ENCODE measurements at places on chromosomes 11 and 22.

DNA sequence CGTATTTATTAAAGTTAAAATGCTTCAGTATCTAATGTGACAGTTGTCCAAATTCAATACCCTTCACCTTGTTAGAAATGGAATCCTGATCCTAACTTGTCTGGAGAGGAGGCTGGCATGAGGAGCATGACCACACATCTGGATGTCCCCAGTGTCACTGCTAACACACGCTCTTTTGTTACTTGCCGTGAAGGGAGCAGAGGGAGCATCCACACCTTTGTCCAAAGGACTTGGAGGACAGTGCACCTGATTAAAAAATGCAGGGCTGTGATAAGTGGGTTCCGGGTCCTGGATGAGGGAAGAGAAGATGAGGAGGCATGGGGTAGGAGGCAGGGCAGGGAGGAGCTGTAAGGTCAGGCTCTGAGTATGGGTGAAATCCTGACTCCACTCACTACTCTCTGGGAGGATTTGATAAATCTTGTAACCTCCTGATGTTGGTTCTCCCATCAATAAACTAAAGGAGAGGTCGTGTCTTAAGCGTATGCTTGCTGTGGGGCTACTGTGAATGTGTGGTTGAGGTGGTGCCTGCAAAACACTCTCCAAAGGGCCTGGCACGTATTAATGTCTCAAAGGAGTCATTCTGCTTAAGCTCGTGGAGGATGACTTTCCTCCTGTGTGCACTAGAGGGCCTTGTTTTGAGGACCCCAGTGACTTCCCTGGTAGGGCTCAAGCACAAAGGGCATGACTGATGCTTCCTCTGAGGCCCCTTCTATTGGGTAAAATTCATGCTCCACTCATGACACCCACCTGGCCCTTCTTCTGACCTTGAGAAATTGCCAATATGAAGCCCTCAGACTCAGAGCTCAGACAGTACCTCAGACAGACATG is 16.8 kb upstream of the IGLL5 start:
- peak; percentile 3 for DNase-seq

DNA sequence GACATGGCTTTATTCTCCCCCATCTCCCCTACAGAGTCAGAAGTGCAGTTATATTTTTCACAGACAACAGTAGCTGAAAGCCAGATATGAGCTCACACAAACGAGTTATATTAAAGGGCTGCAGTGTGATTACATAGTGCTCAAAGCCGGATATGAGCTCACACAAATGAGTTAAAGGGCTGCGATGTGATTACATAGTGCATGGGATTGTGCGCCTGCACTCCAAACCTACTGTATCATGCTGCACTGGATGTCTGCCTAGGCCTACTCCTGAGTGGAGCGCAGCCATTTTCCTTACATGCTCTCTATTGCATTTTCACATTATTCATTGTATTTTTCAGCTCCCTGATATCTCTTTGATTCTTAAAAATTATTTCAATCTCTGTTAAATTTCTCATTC is 414.6 kb upstream of the LARGE1 start:
- DNase-seq: no peak

DNA sequence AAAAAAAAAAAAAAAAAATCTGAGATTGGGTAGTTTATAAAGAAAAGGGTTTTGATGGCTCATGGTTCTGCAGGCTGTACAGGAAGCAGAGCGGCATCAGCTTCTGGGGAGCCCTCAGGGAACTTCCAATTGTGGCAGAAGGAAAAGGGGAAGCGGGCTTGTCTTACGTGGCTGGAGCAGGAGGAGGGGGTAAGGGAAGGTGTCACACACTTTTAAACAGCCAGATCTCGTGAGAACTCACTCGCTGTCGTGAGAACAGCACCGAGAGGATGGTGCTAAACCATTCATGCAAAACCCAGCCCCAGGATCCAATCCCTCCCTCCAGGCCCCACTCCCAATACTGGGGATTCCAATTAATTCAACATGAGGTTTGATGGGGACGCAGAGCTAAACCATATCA is 806.2 kb downstream of the TBC1D22A start:
- no peak for DNase-seq

DNA sequence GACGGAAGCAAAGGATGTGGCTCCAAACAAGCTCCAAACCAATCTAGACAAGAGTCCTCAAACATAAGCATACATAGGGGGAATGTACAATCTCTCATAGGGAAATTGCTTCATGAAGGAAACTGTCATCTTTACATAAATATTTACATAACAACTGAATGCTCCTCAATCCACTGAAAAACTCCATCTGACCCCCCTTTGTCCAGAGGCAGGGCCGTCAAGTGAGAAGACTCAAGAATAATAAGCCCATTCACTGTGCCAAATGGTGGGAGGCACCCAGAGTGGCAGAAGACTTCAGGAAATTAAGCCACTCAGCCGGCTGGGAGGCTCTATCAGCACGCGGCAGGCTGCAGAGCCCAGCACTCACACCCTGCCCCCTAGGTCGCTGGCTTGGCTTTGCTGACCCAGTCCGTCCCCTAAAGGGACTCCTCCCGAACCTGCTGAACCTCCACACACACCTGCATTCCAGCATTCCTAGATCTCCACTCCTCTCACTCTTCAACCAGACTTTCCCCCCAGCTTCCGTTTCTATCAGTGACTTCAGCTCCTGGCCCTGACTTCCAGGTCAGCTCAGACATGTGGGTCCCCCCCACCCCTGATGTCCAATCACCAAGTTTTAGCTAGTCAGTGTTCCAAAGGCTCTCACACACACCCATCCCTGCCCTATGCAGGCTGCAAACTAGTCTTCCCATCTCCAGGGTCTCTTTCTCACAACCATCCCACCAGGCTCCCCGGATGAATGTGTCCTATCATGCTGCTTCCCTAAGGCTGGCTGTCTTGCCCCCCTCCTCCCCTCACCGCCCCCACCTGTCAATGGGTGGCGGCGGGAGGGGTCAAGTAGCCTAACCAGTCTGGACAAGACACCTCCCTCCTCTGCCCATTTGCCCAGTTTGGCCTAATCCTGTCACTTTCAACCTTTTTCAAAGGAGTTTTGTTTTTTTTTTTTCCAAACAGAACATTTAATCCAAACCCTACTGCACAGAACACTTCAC is 11.3 kb downstream of the VPS37C start:
- DNase-seq: no peak

DNA sequence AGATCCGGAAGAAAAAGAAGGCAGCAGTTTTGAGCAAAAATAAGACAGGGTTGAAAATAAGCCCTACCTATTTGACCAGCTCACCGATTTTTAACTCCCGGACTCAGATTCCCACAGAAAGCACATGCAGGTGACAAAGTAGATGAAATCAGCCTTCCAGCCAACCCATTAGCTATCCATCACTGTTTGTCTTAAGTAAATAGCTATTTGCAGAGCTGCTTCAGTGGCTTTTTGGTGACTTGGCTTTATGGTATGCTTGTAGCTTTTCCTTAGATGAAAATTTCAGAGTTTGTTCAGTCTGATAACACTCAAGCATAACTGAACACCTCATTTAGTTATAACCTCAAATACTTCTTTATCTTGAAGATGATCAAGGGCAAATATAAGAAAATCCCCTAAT is 192.6 kb downstream of the HIPK3 start:
- DNase-seq: no peak

- DNase-seq: no peak
Observed at GRCh38 chr11:65205602-65205967, 23.9 kb downstream of the CAPN1 start.

DNA sequence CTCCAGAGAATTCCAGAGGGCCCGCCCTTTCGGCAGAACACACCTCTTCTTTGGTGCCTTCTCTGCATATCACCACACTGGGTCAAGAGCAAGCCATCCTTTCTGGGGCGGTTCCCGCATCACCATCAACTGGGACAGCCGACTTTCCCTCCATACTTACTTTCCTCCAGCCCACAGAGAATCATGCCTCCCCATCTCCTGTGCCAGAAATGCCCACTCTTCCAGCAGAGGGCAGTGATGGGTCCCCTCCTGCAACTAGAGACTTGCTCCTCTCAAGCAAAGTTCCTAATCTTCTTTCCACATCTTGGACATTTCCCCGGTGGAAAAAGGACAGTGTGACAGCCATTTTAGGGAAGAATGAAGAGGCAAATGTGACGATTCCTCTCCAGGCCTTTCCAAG is 157.7 kb downstream of the C11orf91 start:
- peak; percentile 63 for DNase-seq

DNA sequence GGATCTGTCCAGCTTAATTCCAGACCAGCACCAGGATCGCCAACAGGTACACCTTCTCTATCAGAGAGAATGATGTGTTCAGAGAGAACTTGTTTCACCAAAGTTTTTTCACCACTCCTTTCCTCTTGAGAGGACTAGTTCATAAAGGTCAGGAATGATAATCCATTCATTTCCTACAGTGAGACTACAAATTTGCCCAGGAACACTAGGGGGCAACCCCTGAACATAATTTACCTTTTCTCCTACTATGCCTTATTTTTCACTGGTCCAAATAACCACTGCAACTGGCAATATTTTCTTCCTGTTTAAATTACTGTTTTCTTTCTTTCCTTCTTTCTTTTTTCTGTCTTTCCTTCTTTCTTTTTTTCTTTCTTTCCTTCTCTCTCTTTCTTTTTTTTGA is 22.5 kb downstream of the CAVIN3 start:
- peak; percentile 8 for DNase-seq

- no peak for DNase-seq
Observed at GRCh38 chr11:60701469-60701818, 2.0 kb downstream of the MS4A8 start.

GRCh38 chr11:1086171-1087102 is 11.8 kb downstream of the MUC2 start:
- no peak for DNase-seq

DNA sequence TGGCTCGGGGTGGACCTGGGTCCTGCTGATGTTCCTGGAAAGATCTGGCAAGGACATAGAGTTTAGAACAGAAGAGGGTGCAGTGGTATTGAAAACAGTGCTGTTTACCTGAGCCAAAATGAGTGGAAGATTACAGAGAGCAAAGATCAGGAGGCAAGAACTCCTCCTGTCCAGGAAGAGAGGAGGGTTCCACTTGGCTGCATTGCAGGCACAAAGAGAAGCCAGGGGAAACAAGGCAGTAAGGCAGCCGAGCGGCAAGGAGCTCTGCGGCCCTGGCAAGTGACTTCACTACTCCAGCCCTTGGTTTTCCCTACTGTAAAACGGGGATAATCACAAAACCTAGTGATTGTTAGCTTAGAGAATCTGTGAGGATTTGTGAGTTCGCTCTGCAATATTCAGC is 3.7 kb upstream of the PACSIN2 start:
- no peak for DNase-seq

DNA sequence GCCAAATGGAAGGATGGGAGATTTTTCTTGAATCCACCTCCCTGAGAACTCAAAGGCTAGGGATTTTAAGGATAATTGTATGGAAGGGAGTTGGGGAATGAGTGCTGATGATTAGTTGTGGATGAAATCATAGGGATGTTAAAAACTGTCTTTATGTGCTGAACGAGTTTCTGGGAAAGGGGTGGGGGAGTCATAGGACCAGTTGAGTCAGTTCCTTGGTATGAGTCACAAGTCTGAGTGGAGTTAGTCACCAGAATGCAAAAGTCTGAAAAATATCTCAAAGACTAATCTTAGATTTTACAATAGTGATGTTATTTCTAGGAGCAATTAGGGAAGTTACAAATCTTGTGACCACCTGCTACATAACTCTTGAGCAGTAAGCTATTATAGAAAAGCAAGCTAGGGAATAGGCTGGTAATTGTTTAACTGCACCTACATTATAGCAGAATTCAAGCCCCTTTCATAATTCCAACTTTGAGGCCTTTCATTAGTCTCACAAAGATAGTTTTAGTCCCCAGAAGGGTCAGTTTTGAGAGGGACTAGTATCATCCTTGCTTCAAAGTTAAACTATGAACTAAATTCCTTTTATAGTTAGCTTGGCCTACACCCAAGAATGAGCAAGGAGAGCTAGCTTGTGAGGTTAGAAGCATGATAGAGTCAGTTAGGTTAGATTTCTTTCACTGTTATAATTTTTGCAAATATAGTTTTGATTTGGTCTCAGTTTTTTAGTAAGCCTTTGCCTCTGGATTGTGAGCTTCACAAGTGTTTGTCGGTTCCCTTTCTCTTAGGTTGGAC is 668.0 kb downstream of the ETS1 start:
- DNase-seq: no peak

DNA sequence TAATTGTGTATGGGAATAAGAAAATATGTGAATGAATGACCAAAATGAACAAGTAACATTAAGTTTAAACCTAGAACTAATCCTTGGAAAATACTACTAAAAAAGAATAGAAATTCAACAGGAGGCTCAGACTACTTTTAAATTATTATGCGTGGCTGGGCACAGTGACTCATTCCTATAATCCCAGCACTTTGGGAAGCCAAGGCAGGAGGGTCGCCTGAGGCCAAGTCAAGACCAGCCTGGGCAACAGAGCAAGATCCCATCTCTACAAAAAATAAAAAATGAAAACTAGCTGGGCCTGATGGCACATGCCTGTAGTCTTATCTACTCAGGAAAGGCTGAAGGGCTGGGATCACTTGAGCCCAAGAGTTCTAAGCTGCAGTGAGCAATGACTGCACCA is 85.4 kb upstream of the CLNS1A start:
- DNase-seq: no peak

GRCh38 chr11:3841426-3842350 is 929 bp upstream of the RHOG start:
- peak; percentile 91 for DNase-seq

DNA sequence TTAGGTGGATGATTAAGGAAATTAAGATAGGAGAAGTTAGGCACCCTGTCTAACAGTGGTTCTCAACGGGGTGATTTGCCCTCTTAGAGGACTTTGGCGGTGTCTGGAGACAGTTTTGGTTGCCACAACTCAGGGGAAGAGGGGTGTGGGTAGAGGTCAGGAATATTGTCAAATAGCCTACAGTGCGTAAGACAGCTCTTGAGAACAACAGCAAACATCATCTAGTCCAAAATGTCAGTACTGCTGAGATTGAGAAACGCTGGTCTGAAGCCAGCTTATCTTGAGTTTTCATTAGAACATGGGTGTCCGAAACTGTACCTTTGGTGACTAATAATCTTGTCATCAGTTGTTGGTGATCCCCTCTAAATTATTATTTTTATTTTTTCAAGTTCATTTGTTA is 38.4 kb downstream of the CECR2 start:
- no peak for DNase-seq

DNA sequence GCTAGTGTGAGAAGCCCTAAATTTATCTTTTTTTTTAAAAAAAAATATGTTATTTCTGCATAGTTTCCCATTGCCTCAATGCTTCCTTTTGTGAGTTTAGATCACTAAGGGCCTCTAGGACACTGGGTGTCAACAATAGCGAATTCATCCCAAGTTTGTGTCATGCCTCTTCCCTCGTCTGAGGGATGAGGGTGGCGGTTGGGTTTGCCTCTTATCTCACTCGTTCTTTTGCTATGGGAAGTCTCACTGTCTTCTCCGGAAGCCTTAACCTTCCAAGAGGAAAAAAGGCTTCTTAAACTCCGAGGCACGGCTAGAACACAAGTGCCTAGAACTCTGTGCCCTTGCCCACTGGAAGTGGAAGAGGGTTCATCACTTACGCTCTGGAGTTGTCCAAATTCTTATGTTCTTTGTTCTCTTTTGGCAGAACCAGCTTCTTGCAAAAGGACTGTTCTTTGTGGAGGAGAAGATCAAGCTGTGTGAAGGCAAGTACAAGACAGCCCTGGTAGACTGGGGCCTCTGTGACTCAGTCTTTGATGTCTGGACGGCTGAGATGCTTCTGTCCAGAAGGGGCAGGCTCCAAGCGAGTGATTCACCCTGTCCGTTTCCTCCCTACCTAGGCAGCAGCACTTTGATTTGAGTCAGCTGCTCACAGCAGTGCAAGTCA is 78.5 kb downstream of the TRAF6 start:
- no peak for DNase-seq

Data from KBM-7 (cell line).